Stimulated activated CD4-positive, alpha-beta T cell treated with anti-CD3 and anti-CD28 coated beads, Interleukin-1b, Interleukin-23, amount 100 ng/mL, for 1 hour (primary cell): ENCODE measurements at places on chromosomes 13 and 19.

DNA sequence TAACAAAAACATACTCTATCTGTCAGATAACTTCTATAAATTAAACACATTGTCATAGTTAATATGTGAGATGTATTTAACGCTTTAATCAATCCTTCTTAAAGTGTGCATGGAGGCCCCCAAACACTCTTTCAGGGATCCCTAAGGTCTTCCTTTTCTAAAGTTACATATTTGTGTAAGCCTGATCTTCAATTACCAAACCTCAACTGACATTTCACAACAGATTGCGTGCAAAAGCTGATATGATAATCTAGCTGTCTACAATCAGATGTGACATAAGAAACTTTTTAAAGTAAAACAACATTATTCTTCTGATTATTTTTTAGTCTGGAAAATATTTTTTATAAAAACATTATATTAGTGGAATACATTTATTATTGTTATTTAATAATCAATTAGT is 1850.4 kb downstream of the OLFM4 start:
- no peak for DNase-seq

DNA sequence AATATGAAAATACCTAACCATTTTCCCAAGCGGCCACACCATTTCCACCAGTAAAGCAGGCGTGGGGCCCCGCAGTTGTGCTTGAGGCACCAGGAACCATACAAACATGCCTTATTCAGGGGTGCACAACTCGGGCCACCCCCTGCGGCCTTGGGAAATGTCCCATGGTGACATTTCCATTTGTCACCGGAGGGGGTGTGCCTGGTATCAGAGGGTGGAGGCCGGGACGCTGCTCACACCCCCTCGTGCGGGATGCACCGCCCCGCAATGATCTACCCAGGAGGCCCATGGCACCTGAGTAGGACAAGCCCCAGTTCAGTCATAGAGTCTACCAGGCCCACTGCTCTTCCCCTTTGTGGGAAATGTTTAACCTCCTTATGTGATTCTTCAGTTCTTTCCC is 218.8 kb downstream of the TEX29 start:
- DNase-seq, result no peak

GRCh38 chr19:19997656-19998268 is 41.5 kb downstream of the ZNF682 start:
- DNase-seq, result peak; percentile 8

- no peak for DNase-seq
Measured at GRCh38 chr13:91099877-91100276, 247.6 kb upstream of the MIR17HG start.

DNA sequence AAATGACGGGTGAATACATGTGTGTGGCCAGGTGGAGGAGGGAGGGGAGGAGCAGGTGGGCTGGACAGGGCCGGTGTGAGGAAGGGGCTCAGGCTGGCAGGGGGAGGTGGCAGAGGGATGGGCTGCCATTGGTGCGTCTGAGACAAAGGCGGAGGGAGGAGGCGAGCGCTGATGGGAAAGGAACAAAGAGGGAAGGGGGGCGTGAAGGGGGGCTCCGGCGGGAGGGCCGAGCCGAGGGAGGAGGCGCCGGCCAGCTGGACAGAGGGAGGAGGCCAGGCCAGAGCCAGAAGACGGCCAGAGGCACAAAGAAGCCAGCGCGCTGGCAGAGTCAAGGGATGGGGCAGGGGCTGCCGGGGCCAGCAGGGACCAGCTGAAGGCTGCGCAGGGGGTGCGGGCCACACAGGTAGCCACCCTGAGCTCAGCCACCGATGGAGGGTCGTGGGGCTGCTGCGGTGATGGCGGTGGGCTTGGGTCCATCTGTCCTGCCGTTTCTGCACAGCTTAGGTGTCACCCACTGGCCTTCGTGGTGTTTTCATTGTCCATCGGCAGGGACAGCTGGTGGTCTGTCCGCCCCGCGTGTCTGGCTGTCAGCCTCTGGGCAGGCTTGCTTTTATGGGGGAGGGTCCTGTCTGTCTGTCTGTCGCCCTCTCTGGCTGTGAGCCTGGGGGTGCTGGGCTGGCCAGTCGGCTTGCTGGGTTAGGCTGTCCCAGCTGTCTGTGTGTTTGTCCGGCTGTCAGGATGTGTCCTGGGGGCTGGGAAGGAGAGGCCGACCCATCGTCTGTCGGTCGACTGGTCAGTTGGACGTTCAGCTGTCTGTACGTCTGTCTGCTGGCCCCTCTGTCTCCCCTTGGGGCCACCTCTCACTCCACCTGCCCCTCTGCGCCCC is 2.2 kb downstream of the APC2 start:
- DNase-seq, result no peak

- no peak for DNase-seq
Measured at GRCh38 chr13:97549201-97549600, 115.2 kb downstream of the RAP2A start.

GRCh38 chr13:74270018-74270417 is 135.8 kb upstream of the KLF12 start:
- no peak for DNase-seq

- DNase-seq, result no peak
Measured at GRCh38 chr13:110346661-110347067, 39.6 kb downstream of the COL4A2 start.

GRCh38 chr13:31880851-31881494 is 141.6 kb downstream of the RXFP2 start:
- no peak for DNase-seq

DNA sequence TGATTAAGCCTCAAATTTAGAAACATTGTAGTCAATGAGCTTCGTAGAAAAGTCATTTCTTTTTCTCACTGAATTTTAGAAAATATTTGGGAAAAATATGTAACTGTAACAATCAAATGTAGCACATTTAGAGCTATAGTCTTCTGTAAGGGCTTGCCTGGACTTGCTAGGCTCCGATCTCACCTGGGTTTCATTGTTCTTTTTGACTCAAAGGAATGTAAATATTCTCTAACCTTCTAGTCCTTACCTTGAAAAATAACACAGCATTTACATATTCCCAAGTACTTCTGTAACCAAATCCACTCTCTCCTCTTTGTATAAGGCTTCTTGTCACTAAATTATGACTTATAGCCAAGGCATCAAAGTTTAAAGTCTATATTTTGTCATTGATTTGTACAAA is 2.9 kb upstream of the UFM1 start:
- DNase-seq, result no peak

- DNase-seq, result no peak
Measured at GRCh38 chr13:81140675-81141074, 799.7 kb upstream of the SPRY2 start.

- DNase-seq, result no peak
Measured at GRCh38 chr19:48543121-48543710, 8.8 kb upstream of the SULT2B1 start.

DNA sequence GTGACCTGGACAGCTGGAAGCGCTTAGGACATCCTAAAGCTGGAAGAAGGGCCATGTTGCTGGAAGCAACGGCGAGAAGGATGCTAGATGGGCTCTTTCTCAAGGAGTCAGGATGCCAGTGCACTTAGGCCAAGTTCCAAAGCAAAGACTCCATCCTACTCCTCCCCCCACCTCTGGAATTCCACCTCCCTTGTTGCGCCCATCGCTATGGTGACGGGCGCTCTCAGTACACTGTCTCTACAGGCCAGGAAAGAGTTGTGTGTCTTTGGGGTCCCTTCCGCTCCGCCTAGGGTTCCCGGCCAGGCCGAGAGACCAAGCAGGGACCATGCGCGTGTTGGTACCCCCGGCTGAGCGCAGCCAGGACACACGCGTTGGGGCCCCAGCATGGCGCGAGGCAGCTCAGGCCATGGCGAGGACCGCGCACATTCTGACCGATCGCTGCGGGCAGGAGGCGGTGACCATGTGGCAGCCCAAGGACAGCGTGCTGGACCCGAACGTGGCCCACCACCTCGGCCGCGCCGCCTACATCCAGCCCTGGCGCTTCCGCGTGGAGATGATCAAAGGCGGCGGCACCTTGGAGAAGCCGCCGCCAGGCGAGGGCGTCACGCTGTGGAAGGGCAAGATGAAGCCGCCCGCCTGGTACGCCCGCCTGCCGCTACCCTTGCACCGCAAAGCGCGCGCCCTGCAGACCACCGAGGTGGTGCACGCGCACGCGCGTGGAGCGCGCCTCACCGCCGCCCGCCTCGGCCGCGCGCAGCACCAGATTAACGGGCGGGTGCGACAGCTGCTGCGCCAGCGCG is 31.0 kb upstream of the SLC1A6 start:
- no peak for DNase-seq

GRCh38 chr13:105565136-105565727 is 970.2 kb downstream of the EFNB2 start:
- DNase-seq, result no peak

DNA sequence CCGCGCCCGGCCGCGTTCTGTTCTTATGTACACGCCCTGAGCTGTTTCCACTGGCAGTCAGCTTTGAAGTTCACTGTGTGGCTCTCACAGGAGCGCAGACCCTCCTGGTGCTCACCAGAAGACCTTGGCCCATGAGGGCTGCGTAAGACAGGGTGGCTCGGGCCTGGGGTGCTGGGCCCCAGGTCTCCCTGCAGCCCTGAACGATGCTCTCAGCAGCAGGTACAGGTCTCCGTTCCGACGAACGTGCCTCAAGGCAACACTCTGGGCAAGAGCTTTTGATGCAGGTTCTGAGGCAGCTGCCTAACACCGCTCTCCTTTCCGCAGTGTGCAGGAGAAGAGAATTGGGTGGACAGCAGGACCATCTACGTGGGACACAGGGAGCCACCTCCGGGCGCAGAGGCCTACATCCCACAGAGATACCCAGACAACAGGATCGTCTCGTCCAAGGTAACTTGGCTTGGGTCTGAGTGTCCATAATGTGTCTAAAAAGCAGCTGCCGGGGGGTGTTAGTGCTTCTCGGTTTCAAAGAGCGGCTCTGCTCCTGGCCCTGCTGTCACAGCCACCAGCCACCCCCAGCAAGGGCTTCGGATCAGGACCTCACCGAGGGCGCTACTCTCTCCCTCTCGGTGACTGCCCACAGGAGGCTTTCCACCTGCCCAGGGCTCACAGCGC is 95.1 kb downstream of the ATP11A start:
- no peak for DNase-seq

DNA sequence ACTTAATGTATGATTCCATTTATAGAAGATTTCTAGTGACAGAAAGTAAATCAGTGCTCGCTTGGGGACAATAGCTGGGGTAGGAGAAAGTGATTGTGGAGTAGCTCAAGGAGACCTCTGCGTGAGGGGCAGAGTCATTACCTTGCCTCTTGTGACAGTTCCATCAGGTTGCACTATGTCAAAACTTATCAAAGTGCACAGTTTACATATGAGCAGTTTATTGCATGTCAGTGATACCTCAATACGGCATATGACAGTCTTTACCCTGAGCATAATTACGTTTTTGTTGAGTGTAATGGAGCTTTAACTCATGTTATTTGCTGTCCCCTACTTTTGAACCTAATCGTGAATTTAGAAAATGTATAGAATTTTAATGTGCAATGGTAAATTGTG is 15.0 kb downstream of the ARHGEF7 start:
- no peak for DNase-seq

- no peak for DNase-seq
Measured at GRCh38 chr19:46076031-46076880, 35.5 kb upstream of the IGFL4 start.

GRCh38 chr13:111901267-111901915 is 165.6 kb upstream of the SOX1 start:
- no peak for DNase-seq

DNA sequence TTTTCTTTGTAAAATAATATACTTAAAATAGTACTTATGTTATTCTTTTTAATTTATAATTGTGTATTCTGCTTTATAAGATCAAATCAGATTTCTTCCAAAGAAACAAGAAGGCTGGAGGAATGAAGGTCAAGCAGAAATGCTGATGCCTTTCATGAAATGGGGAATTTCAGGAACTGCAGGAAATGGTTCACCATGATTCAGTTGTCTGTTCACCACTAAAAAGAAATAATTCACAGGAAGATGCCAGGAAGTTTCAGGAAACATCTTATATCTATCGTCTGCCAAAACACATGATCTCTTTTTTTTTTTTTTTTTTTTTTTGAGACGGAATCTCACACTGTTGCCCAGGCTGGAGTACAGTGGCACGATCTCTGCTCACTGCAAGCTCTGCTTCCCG is 15.7 kb upstream of the SCEL start:
- DNase-seq, result no peak
